ENCODE measurements at places on chromosomes 7 and 10. TPM values are rescaled to one million over a fixed set of nuclear protein-coding genes. Genes with fewer than 3 reads are reported as not detected.

DNA sequence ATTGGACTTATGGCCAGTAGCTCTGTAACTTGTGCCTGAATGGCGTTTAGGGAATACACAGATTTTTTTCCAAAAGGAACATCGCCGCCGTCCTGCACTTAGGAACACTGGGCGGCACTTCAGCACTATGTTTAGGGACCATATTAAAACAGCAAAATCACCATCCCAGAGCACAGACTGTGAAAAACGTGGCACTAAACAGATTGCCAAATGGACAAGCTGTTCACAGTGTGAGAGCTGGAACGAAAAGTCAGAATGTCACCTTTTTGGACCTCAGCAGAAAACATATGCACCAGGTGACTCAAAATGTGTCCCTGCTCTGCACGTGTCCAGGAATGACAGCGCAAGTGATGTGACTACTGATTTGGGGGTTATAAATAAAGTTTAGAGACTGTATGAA lies 87.9 kb downstream of the ODAD2 start:
- no peak for DNase-seq

GRCh38 chr7:127245002-127245401 lies 7.7 kb downstream of the GRM8 start:
- no peak for DNase-seq

- DNase-seq: no peak
These were observed 2.2 kb downstream of the COMTD1 start for GRCh38 chr10:75233444-75234016.

C7orf57 gene
- not detected for total RNA-seq

VPS50 gene
- total RNA-seq: 13.3 TPM

SLC13A4 gene
- total RNA-seq: 0.79 TPM
